ENCODE measurements at places on chromosomes 1 and 21.

DNA sequence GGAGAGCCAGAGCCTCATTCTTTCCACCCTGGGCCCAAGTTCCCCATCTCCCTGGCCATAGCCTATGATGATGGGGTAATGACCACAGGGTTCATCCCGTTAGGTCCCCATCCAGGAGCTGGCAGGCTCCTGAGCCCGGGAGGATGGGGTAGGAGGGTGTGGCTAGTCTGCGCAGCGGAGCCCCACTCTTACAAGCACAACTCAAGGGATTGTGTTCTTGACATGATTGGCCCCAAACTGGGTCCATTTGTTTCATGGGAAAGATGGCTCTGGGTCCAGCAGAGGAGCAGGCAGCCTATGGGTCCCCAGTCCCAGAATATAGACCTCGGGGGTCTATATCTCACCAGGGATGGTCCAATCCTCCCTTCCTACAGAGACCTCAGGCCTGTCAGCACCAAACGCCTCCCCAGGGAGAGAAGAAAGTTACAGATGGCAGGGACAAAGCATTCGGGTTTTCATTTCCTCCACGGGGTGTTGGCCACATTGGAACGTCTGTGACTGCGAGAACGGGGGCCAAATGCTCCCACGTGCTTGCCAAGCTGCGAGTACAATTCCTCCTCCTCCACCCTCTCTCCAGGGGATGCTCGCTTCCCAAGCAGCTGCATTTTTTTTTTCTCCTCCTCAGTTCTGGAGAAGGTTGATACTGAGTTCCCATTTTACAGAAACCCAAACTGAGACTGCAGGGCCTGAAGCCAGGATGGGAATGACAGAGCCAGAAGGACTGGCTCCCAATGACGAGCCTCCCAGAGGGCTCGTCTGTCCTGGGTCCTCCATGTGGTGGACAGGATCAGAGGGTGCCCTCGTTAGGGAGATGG is 71.0 kb downstream of the DHRS3 start:
- DNase-seq, result peak; percentile 68

DNA sequence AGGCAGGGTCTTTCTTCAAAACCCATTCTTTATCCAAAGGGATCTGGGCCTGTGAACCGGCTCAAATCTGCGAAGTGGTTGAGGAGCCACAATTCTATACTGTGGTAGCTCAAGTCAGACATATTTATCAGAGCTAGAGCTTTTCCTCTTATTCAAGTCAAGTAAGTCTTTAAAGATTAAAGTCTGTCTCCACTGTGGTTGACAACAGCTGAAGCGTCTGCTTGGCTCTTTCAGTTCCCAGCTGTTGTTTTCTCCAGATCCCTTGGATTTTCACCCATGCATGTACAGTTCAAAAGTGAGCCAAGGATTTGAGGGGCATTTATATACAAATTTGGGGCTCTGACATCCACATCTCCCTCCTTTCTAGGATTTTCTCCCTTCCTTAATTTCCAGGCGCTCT is 66.9 kb downstream of the C1orf185 start:
- no peak for DNase-seq

DNA sequence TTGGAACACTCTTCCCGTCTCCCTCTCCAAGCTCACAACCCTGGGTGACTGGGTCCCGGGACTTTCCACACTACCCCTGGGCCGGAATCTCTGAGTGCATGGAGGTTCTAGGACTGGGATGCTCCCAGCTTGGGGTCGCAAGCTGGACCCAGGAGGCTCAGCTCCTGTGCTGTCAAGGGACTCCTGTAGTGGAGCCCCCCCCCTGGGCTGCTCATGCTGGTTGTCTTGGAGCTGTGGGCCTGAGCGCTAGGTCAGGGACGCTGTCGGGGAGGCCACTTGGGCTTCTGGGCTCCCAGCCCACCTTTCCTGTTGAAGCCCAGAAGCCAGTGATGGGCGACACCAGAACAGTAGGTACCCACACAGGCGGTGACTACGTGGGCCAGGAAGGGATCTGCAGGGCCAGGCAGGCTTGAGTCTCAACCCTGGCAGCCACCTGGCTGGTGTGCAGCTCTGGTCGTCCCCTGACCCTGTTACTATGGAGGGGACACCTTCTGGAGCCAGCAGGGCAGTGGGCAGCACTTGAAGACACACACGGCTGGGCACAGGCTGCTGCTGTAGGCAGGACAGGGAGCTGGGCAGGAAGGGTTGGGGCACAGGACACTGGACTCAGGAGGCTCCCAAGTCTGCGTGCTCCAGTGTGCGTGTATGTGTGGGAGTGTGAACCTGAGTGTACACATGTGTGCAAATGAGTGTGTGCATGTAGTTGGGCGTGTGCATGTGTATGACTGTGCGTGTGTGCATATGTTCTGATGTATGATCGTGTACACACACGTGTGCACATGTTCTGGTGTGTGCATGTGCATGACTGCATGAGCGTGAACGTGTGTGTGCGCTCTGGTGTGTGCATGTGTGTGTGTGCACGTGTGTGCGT is 3.0 kb downstream of the MMEL1 start:
- DNase-seq, result no peak

DNA sequence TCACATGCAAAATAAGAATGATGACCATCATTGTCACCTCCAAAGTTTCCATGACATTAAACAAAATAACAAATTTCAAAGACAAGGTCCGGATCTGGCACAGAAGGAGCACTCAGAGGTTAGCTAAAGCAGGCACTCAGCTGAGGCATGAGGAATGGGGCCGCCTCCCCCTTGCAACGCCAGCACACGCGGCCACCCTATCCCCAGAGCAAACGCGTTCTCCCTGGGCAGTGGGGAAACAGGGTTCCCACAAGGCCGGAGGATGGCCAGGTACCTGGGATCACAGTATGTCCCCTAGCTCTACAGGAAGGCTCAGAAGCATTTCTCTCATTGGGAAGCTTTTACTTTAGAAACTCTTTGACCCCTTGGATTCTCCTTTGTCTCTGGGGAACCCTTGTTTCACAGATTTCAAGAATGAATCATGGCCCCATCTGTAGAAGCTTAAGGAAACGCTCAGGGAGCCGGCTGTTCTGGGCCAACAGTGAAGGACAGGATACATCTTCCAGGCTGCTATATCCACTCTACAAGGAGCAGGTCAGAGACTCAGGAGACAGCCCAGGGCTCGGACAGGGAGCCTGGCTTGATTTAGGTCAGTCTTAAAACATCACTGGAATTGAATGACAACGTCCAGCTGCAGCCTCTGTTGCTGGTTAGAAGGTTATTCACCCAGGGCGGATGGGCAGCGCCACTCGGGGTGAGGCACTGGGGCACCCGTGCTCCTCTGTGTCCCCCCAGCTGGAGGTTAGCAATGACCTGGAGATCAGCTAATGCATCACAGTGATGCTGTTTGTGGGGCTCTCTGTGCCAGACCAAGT is 496.4 kb downstream of the NPHP4 start:
- no peak for DNase-seq

- no peak for DNase-seq
Measured at GRCh38 chr1:44924835-44925464, 61.4 kb downstream of the EIF2B3 start.

- no peak for DNase-seq
Measured at GRCh38 chr1:159932296-159933285, 7.3 kb upstream of the TAGLN2 start.

DNA sequence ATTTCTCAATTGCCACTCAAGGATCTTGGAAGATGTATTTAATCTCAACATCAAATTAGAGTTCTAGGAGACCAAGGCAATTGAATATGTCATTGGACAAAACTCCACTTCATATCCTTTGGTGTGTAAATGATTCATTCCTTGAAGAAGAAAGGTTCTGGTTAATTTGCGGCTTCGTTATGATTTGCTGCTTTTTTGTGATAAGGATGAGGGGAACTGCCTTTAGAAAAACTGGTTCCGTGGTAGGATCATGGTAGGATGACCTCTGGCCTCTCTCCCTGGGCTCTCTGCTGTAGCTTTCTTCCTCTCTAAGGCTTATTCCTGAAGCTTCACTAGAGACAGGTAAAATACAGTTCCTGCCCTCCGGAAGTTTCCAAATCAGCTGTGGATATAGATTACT is 51.5 kb upstream of the ERRFI1 start:
- no peak for DNase-seq

DNA sequence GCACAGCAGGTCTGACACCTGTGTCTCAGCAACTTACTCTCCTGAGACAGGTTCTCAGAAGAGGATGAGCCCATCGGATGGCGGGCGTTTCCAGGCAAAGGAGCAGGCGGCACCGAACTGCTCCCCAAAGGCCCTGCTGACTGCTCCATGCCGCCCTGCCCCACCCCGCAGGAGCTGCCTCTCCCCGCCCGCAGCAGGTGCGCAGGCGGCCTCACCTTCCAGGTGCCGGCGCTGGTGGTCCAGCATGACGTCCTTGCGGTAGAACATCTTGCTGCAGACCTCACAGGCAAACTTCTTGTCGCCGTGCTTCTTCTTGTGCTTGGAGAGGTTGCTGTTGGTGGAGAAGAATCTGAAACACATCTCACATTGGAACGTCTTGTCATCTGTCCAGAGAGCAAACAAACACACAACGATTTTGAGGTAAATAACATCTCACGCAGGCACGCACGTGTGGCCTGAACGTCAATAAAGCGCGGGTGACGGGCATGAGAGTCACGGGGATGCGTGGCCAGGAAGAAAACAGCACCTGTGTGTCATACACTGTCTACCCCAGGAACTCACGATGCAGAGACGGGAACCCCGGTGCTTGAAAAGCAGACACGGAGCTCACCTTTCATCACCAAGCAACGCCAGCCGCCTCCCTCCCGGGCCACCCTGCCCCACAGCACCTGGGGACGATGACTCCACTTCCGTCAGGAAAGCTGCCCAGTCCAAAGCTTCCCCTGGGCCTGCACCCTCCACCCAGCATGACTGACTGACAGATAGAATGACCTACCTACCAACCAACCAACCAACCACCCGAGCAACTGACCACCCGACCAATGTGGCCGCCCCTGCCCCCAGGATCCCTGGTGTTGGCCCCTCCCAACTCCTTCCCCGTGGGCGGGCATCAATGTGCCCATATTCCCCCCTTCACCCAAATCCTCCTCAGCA is 50.9 kb downstream of the PRDM15 start:
- no peak for DNase-seq

DNA sequence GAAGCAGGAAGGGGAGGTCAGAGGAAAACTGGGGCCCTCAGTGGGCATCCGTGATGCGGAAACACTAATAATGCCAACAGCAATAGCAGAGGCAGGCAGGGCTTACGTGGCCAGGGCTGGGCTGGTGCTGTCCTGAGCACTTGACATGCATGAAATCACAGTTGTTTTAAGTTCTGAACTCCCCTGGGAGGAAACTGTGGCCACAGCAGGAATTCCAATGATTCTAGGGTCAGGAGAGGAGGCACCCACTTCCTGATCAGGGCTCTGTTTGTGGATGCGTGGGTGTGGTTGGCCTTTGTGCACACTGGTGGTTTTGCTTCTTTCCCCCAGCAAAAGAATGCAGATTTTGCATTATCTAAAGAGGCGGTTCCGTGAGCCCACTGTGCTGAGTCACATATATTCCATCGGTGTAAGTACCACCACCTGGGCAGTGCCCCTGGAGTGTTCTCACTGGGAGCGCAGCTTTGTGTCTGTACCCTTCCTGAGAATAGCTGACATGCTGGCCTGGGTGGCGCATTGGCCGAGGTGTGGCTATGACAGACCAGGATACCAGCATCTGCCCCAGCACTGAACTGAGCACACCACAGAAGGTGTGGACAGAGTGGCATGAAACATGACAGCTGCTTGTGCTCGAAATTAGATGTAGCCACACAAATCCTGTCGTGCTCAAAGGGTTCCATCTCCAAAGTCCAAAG is 71.0 kb downstream of the PDE9A start:
- peak; percentile 58 for DNase-seq

GRCh38 chr1:119326251-119326650 is 42.3 kb upstream of the HAO2 start:
- DNase-seq, result no peak

DNA sequence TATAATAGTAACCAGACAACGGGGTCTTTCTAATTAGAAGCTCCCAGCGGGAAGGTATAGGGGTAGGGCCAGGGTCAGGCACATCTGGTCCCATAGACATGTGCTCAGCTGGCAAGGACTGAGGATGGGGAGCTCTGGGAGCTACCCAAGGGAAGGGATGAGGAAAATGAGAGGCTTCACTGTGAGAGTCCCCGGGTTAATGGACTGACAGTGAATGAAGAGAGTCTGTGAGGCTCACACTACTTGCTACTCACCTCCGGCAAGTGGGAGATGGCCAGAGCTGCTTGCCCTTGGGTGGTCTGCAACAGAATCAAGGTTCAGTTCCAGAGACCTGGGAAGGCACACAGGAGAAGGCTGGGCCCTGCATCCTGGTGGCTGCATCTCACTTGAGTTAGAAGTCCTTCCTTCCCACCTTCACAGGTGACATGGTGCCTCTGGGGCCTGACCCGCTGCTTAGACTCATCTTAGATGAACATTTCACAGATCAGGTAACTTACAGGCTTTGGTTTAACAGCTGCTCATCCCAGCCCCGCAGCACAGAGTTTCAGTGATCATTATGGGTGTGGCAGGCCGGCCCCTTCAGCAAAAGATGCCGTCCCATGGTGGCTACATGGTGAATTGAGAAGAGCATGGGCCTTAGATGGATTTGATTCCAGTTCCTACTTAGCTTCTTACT is 31.7 kb downstream of the EIF2D start:
- DNase-seq, result no peak

DNA sequence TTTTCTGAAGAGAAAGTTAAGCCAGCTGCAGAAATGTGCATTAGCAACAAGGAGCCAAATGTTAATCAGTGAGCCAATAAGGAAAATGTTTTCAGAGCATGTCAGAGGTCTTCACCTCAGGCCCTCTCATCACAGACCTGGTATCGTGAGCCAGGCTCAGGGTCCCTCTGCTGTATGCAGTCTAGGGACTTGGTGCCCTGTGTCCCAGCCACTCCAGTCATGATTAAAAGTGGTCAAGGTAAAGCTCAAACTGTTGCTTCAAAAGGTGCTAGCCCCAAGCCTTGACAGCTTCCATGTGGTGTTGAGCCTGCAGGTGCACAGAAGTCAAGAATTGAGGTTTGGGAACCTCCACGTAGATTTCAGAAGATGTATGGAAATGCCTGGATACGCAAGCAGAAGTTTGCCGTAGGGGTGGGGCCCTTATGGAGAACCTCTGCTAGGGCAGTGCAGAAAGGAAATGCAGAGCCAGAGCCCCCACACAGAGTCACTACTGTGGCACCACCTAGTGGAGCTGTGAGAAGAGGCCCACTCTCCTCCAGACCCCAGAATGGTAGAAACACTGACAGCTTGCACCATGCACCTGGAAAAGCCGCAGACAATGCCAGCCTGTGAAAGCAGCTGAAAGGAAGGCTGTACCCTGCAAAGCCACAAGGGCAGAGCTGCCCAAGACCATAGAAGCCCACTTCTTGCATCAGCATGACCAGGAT is 1128.7 kb downstream of the AMY1C start:
- DNase-seq, result no peak

GRCh38 chr1:178625695-178626094 is 99.3 kb upstream of the RALGPS2 start:
- DNase-seq, result no peak

Data from right forelimb (tissue), 1 donor.